ENCODE measurements at places on chromosomes 4 and X.

GRCh38 chrX:136867518-136867917 is 13.0 kb downstream of the RBMX start:
- no peak for DNase-seq

GRCh38 chr4:11489453-11490083 is 60.9 kb upstream of the HS3ST1 start:
- DNase-seq = no peak

DNA sequence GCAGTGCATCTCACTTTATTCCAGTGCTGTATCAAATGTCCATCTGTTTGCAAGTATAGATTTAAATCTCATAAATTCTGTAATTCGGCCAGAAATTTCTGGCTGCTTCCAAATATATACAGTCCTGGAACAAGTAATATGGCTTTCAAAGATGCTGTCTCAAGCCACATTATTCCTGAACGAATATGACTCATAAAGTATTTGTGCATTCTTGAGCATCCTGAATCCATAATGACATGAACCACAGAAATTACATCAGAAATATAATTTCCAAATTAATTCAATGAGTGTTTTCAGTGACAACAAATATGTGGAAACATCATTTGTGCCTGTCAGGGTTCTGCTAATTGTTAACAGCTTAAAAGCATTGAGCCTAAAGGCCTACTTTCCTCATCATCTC is 140.9 kb upstream of the HPGD start:
- DNase-seq = no peak

DNA sequence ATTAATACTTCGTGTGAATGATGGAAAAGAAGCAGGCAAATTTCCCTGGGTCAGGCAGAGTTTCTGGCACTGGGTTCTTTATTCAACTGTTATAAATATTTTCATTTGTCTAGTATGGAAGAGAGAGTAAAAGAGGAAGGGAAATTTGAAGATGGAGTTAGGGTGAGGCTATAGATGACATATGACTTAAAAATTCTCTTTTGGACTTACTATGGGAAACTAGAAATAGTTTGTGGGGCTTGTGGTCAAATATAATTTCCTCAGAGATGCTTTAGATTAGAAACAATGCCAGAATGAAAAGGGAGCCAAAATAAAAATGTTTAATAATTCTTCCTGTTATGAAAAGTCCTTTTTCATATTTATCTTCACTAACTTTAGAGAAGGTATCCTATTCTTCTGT is 103.2 kb downstream of the GC start:
- DNase-seq = no peak

DNA sequence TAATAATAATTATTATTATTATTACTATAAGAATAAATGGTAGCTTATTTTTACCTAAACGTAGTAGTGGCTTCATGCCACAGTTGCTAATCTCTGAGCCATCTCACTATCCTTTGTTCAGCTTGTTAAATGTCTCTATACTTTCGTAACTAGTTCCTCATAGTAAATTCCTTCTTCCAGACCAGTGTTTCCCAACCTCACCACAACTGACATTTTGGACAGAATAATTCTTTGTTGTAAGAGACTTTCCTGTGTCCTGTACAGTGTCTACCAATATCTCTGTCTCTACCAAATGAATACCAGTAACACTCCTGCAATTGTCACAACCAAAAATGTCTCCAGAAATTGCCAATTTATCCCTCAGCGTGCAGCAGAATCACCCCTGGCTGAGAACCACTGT is 1040.9 kb downstream of the DMD start:
- DNase-seq = no peak

- DNase-seq = no peak
Measured at GRCh38 chr4:14850455-14851097, 151.7 kb upstream of the CPEB2 start.

DNA sequence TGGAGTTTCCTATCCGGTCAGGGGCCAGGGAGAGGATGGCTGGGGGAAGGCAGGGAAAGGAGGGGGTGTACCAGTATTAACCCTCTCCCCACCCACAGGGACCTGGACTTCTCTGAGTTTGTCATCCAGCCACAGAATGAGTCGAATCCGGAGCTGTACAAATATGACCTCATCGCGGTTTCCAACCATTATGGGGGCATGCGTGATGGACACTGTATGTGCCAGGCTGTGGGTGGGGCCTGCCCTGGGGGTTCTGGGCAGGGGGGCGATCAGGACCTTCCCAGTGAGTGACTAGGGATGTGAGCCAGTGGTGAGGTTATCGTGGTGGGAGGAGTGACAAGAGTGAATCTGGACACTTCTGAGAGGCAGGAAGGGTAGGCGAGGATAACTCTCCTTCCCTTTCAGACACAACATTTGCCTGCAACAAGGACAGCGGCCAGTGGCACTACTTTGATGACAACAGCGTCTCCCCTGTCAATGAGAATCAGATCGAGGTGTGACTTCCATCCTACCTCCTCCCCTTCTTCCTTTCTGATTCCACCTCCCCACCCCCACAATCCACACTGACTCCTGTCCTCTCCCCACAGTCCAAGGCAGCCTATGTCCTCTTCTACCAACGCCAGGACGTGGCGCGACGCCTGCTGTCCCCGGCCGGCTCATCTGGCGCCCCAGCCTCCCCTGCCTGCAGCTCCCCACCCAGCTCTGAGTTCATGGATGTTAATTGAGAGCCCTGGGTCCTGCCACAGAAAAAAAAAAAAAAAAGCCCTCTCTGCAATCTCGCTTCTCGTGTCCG is 14.6 kb downstream of the USP11 start:
- DNase-seq = no peak
